ENCODE measurements at places on chromosomes 16 and 17.

DNA sequence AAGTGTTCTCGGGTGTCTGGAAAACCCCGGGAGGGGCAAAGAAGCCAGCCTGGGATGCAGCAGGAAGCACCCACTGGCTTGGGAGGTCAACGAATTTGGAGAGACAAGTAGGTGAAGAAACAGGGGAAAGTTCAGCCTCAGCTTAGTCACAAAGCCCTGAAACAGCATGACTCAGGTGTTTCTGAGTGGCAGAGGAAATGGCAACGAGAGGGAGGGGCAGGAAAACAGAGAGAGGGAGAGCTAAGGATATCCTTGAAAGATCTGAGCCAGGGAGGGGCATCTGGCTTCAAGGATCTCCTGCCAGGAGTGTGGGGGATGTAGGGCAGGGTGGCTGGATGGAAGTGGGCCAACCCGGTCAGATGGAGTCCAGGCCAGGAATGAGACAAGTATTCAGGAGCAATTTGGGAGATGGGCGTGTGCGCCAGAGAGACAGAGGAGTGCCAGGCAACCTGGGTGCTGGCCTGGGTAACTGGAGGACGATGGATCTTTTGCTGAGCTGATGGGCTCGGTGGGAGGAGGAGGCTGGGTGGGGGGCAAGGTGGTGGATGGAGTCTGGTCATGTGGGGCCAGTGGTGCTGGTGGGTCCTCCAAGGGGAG, 27.2 kb downstream of the ABCC3 start:
- no peak overlapping the region for H3K27ac ChIP-seq
- peaks cover 25% of the 10 kb centered on the region for H3K4me1 ChIP-seq
- H3K27me3 ChIP-seq: no peaks in the 10 kb centered on the region
- no peak overlapping the region for H3K4me3 ChIP-seq
- DNase-seq: no peak

- peaks cover 20% of the 10 kb centered on the region for H3K4me1 ChIP-seq
- no peaks in the 10 kb centered on the region for H3K27me3 ChIP-seq
- DNase-seq: no peak
- H3K36me3 ChIP-seq: no peaks in the 10 kb centered on the region
- peak overlapping the region; percentile 21 for H3K27ac ChIP-seq
- no peak overlapping the region for H3K4me3 ChIP-seq
Observed at GRCh38 chr16:56749672-56750491, 20.0 kb downstream of the NUP93 start.

DNA sequence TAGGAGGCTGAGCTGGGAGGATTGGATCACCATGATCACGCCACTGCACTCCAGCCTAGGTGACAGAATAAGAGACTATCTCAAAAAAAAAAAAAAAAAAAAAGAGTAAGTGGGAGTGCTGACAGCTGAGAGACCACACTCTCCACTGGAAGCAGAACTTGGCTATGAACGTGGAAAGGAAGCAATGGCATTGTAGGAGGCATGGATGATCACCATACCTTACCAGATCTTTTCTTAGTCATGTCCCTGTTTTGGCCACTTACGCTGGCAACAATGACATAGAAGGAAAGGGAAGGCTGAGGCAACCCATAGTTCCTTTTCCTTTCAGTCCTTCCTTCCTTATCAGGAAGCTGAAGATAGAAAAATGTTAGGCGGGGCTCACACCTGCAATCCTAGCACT, 3.7 kb upstream of the ATP1B2 start:
- no peaks in the 10 kb centered on the region for H3K36me3 ChIP-seq
- DNase-seq: no peak
- H3K27ac ChIP-seq: no peak overlapping the region
- peaks cover 13% of the 10 kb centered on the region for H3K4me1 ChIP-seq
- peaks cover 14% of the 10 kb centered on the region for H3K27me3 ChIP-seq

DNA sequence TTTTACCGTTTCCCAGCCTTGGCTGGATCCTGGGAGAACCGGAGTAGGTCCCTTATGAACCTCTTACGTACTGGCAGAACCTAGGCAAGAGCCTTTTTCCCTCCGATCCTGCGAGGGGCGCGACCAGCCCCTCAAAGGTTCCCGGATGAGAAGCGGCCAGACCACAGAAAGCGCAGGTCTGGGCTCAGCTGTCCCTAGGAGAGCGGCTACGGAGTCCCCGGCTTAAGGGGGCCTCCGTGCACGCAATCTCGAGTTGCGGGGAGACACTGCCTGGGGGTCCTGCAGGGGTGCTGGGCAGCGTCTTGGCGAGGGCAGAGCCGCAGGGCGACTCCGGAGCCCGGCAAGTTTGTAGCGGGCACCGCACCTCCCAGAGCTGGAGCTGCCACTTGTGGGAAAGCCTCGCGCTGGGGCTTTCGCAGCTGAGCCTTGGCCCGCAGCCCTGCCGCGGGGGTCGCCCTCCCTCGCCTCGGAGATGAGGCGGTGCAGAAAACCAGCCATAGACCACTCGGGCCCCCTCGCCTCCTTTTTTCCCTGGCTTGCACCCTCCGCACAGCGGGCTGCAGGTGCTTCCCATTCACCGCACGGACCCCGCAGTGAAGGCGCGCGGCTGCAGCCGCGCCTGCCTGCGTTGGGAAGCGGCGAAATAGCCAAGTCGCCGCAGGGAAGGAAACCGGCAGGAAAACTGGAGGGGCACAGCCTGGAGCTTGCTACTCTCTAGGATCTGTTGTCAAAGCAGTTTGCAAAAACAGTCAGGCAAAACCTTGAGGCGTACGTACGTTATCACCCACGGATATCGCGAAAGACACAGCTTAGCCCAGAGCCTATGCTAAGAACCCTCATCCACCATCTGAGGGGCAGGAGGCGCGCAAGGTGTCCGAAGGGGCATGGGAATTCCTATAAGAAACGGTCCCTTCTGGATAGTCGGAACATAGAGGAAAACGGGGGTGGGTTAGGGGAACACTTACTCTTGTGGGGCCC, 834 bp downstream of the CDH8 start:
- H3K4me1 ChIP-seq: peaks cover 2% of the 10 kb centered on the region
- peaks cover 13% of the 10 kb centered on the region for H3K27me3 ChIP-seq
- no peak overlapping the region for H3K27ac ChIP-seq
- no peaks in the 10 kb centered on the region for H3K36me3 ChIP-seq
- H3K4me3 ChIP-seq: peak overlapping the region; percentile 30

DNA sequence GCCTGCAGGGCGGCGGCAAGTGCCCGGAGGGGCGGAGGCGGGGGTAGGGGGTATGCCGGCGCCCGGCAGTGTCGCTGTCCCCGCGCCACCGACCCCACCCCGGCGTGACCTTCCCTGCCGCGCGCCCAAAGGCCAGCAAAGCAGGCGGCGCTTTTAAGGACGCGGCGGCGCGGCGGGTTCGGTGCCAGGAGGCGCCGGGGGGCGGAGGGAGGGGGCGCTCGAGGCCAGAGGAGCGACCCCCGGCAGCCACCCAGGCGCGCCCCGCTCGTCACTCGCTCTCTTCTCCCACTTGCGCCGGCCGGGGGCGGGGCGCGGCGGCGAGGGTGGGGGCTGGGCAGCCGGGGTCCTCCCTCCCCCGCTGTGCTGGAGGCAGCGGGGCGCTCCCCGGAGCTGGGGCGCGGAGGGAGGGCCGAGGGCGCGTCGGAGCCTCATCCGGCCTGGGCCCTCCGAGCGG, 8.6 kb upstream of the BAHCC1 start:
- peak overlapping the region; percentile 91 for H3K4me3 ChIP-seq
- peak overlapping the region; percentile 99 for H3K27ac ChIP-seq
- DNase-seq: peak; percentile 81
- peaks cover 34% of the 10 kb centered on the region for H3K4me1 ChIP-seq

DNA sequence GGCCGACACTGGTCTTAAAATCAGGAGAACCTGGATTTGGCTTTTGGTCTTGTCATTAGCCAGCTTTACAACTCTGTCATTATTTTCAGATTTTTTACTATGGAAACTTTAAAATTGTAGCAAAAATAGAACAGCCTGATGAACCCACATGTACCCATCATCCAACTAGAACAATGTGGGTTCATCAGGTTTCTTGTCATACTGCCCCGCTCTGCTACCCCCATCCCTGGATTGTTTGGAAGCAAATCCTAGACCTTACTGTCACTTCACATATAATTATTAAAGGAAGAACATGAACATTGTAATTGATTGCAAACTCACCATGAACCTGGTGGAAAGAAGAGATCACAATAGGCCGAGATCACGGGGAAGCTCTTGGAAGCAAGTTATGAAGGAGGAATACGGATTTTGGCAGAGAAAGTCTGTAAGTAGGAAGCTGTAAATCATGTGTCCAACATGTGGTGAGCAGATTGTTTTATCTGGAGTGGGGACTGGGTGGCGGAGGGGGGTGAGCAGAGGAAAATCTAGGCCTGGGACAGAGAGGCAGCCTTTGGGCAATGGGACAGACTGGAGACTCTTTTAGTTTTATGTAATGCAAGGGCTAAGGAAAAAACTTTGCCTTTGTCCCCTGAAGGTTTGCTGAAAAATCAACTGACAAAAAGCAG, 67.0 kb downstream of the PITPNC1 start:
- DNase-seq: peak; percentile 38
- H3K36me3 ChIP-seq: no peaks in the 10 kb centered on the region

DNA sequence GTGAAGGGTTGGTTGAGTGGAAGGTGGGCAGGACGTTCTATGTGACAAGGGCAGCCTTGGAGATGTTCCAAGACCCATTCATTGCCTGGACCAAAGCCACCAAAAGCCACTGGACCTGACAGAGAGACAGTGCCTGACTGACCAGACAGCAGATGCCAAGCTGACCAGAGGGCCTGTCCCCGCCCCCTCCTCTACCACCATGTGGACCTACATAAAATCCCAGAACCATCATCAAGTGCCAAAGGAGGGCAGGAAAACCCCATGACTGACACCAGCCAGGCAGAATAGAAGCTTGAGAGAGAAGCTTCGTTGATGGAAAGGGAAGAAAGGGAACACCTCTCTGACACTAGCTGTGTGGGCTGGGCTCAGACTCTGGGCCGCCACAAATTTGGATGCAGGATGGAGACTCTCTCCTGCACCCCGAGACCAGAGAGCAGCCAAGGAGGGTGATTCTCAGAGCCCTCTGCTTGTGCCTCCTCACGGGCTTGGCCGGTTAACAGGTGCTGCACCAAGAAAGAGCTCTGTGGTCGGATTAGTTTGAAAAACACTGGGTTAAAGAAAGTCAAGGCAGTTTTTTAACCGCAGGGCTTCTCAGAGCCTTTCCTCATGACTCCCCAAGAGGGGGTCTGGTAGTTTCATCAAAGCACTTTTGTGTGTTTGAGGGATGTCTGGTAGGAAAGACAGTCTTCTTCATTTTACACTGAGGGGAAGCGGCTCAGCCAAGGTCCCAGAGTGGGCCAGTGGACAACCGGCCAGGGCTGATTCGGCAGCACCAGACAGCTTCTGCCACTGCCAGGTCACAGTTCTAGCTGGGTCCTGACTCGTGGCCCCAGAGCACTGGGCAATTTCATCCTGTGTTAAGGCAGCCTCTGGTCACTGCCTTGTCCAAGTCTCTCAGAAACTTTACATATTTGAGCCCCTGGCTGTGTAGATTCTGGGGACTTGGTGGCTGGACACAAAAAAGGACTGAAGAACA, 1.7 kb downstream of the TNFRSF13B start:
- no peak overlapping the region for H3K4me3 ChIP-seq
- H3K27ac ChIP-seq: no peak overlapping the region
- H3K27me3 ChIP-seq: peaks cover 4% of the 10 kb centered on the region
- no peaks in the 10 kb centered on the region for H3K36me3 ChIP-seq
- DNase-seq: no peak
- H3K4me1 ChIP-seq: no peaks in the 10 kb centered on the region

GRCh38 chr16:1094124-1094479, 1.9 kb downstream of the C1QTNF8 start:
- no peak for DNase-seq
- no peak overlapping the region for H3K27ac ChIP-seq
- no peaks in the 10 kb centered on the region for H3K4me1 ChIP-seq
- H3K36me3 ChIP-seq: no peaks in the 10 kb centered on the region
- no peak overlapping the region for H3K4me3 ChIP-seq
- no peaks in the 10 kb centered on the region for H3K27me3 ChIP-seq

DNA sequence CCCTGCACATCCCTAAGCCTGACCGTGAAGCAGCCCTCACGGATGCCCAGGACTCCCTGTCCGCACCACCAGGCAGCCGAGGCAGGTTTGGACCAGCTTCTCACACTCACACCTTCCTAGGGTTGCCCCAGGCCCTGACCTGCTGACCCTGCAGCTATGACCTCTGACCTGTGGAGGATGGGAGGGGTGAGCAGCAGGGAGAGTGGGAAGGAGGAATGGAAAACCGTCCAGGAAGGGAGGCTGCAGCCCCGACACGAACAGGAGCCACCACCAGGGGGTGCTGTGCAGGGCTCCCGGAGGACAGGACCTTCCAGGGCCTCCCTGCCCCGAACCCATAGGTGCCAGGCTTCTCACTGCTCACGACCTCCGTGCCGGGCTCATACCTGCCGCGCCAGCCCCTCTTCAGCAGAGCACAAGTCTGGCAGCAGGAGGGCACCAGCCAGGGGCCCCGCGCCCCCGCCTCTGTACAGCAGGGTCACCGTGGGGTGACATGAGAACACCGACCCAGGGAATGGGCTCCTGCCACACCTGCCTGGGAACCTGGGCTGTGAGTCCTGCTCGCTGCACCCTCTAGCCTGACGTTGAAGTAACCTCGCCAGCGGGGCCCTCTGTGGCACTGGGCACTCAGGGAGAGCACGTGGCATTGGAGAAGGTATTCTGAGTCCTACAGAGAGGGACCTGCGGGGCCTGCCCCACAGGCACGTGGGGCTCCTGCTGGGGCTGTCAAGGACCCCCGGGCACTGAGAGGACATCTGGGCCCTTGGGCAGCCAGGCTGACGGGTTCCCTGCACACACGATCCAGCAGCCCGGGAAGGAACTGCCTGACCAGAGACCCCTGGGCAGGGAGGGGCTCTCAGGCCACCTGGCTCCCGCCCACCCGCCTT, 37.6 kb downstream of the CTU2 start:
- peak; percentile 81 for DNase-seq
- H3K27ac ChIP-seq: peak overlapping the region; percentile 79
- no peaks in the 10 kb centered on the region for H3K27me3 ChIP-seq
- no peaks in the 10 kb centered on the region for H3K36me3 ChIP-seq

Measured in heart left ventricle (tissue), 16 donors.